Hematopoietic multipotent progenitor cell (in vitro differentiated cells): ENCODE measurements at places on chromosomes 5 and 9.
A peak's percentile ranks its signal among the peaks of the same experiment; 100 is the strongest.

- DNase-seq, result no peak
These were observed 73.4 kb upstream of the NR4A3 start for GRCh38 chr9:99748266-99748665.

DNA sequence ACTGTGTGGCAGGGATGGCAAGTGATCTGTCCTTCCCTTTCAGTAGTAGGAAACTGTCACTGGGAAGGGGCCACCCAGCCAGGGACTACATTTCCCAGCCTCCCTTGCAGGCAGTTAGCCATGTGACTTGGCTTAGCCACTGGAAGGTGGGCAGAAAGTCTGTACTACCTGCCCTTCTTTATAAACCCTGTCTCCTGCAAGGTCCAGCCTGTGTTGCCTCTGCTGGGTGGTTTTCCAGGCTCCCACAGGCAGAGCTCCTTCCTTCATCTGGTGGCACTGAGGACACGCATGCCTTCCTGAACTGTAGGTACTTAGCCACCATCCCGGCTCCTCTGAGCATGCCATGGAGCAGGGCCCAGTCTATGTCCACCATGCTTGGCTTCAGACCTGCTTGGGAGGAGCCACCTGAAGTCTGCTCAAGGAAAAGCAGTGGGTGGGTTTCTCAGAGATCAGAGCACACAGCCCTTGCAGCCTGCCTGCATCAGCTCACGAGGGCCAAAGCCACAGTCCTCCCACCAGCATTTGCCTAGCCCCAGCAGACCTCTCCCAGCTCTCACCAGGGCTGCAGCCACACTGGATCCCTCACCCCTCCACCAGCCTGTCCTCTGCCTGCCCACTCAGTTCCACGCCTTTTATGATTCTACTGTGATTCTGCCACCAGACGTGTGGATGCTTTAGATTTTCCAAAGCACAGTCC lies 16.7 kb upstream of the SLC25A51 start:
- peak; percentile 15 for DNase-seq

DNA sequence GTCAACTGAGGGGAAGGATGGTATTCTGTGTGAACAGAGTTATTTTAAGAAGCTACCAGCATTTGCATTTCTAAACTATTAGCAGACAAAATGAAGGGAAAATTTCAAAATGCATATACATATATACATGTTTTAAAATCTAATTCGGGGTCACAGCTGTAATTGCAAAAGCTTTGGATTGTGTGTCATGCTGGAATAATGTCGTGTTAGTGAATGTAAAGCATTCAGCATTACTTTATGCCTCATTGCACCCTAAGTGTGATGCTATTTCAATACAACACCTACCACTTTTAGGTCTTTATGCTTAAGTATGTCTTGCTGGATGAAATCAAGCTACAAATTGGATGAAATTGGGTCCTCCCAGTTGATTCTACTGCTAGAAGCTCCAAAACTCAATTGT lies 687.6 kb upstream of the MEF2C start:
- no peak for DNase-seq

DNA sequence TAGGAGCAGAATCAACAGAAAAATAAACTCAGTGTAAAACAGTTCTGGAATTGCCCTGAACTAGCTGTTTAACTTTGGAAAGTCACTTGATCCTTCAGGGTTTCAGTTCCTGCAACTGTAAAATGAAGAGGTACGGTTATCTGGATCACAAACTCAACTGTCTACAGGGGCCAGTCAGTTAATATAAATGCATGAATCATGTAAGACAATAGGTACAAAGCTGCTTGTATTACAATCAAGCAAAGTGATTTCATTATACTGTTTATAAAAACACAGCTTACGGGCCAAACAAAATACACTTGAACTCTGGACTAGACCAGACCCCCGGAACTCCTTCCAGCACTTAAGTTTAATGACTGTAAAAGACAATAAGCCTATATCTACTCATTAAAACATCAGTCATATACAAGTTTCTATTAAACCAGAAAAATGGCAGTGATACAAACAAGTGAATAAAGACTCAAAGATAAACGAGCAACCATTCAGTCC lies 73.0 kb downstream of the MRPS27 start:
- DNase-seq, result no peak

- no peak for DNase-seq
These were observed at the start of gene PCDHA10 for GRCh38 chr5:140855772-140856674. TSS of gene PCDHA10 (plus strand) at chr5:140855897. CDS start at chr5:140856049, 152 bp downstream.

- no peak for DNase-seq
These were observed 177.8 kb downstream of the RGS3 start for GRCh38 chr9:113641100-113641885.

GRCh38 chr5:8943301-8943700 lies 602.6 kb downstream of the SEMA5A start:
- DNase-seq, result no peak

DNA sequence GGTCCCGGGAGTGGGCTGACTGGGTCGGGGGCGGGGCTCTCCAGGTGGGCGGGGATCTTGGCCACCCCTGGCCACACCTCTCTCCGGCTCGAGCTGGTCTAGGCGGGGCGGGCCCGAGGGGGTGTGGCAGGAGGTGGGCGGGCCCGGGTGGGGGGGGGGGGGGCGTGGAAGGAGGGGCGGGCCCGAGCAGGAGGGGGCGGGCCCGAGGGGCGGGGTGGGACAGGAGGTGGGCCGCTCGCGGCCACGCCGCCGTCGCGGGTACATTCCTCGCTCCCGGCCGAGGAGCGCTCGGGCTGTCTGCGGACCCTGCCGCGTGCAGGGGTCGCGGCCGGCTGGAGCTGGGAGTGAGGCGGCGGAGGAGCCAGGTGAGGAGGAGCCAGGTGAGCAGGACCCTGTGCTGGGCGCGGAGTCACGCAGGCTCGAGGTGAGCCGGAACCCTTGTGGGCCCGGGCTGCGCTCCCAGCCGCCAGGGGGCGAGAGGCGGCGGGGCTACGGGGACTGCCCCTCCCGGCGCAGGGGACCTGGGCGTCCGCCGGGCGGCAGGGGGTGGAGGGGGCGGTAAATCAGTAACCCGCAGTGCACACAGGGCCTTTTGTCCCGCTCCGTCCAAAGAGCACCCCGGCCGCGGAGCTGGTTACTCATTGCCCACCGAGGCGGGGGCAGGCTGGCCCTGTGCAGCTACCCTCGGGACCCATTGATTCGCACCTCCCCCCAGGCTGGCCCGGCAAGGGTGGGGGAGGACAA lies at the start of gene FGFR4:
Gene FGFR4, plus strand, starts transcription at position 262 of the 744 bp plus-strand sequence. CDS start 2,688 bp downstream, outside the sequence.
- DNase-seq, result peak; percentile 69

- DNase-seq, result no peak
These were observed 14.6 kb downstream of the FOXD1 start for GRCh38 chr5:73433982-73434342.

DNA sequence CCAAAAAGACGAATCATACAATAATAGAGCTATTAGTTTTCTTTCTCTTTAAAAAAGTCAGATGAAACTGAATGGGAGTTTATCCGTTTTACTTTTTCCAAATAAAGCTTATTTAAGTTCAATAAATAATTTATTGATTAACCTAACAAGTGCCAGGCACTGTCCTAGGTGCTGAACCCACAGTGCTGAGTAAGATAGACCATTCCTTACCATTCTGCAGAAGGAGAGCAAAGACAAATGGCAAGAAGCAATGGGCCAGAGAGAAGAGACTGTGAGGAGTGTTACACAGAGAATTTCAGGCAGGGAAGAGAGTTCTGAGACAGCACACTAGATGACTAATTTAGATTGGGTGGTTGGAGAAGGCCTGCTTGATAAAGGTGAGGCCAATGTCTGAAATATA lies 127.2 kb downstream of the AUH start:
- DNase-seq, result no peak

GRCh38 chr5:172768098-172768572 lies 2.9 kb downstream of the DUSP1 start:
- no peak for DNase-seq

DNA sequence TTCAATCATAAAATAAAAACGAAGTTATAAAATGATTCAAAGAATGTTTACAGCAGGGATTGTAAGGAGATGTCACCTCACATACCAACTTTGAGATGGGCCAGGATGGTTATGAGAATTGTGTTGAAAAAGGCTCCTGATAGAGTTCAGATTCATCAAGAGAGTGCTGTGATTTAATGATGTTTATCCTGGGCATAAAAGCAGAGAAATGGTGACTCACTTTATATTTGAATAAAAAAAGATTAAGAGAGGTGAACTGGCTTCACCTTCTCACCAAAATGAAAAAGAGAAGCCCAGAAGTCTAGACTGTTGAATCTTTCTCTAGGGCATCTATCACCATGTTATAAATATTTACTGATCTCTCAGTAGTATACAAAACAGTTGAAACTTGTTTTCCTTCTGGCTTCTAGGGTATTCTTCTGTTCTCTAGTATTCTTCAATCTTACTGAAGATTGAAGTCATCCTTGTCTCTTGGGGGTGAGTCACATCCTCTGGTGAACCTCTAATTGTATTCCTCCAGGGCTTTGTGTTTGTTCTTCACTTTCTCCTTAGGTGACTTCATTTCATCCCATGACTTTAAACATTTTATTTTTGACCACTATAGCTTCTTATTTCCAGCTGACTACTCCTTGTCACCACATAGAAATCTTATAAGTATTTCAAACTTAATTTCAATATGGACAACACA lies 1237.3 kb upstream of the C9orf72 start:
- DNase-seq, result no peak

DNA sequence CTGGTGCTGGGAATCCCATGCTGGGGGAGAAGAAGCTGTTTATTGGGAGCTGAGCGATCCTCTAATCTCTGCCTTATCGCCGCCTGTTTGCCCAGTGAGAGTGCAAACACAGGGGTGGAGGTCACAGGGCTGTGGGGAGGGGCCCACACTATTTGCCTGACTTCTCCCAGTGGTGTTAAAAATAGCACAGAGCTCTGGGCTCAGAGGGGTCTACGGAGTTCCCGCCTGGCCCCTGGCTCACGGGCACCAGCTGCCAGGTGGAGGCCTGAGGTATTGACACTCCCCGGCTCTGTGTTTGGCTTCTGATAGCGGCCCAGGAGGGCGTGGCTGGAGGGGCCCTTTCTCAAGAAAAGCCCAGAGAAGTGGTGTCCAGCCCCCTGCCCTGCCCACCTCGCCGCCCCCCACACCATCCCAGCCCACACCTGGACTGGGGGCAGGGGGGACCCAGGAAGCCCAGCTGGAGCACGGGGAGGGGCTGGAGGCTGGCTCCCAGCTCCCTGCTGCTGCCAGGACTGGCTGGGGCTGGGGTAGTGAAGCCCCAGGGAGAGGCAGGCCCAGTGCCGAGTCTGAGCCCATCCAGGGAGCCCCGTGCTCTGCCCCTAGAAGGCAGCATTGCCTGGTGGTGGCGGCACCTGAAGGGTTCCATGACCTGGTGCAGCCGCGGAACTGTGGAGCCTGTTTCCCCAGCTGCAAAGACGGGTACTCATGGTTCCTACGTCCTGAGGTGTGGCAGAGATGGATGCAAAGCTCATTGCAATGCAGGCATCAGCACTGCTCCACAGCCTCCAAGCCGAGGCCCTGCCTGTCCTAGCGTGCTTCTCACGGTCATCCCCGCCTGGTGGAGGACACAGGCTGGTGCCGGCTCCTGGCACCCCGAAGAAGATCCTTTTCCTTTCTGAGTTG lies 35.7 kb upstream of the EGFL7 start:
- no peak for DNase-seq

DNA sequence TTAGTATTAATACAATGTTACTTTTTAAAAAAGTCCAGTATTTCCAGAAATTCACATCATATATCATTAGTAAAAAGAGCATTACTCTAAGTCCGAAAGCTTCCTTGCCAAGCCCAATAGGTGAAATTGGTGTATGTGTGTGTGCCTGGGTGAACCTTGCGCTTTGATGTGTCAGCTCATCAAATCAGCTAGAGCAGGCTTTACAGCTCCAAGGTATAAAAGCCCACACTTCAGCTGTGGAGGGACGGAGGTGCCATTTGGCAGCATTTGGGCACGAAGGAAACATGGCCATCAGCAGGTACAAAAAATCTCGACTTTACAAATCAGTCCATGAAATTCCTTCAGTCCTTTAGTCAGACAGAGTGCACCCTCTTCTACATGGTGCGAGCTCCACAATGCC lies 76.5 kb upstream of the IL7R start:
- DNase-seq, result no peak

DNA sequence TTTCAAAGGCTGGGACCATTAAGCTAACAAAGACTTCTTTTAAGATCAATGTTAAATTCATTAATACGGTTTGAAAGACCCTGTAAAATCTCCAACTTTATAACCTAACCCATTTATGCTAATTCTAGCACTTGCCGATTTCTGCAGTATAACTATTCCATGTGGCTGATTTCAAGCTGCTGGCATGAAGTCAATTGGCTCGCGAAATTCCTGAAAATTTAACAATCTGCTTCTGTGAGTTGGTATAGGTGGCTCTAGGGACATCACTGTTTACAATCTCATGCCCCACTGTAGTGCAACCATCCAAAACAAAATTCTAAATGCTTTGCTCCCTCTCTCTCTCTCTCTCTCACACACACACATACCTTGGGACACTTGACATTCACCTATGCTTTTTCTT lies 70.2 kb downstream of the LPAR1 start:
- DNase-seq, result no peak

DNA sequence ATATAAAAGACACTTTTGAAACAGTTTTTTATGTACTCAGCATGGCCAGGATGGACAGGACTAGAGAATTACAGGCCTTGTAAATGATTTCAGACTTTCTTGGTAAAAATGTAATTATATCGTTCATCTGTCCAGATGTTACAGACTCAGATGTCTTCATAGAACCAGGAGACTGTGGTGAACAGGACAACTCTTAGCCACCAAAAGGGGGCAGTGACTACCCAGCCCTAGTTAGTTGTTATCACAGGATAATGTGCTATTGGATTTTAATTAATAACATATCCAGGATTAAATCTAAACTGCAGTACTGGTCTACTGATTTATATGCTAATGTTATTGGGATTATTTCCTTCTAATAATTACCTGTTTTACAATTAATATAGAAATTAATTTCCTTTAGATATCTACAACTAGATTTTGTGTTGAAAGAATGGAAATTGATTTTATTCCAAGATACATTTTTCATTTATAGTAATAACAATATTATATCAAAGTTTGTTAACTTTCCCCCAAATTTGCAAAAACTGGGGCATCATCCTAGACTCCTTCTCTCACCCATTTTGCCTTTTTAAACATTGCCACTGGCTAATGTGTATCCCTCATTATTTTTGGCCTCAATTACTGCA lies 99.4 kb downstream of the MTREX start:
- DNase-seq, result no peak

DNA sequence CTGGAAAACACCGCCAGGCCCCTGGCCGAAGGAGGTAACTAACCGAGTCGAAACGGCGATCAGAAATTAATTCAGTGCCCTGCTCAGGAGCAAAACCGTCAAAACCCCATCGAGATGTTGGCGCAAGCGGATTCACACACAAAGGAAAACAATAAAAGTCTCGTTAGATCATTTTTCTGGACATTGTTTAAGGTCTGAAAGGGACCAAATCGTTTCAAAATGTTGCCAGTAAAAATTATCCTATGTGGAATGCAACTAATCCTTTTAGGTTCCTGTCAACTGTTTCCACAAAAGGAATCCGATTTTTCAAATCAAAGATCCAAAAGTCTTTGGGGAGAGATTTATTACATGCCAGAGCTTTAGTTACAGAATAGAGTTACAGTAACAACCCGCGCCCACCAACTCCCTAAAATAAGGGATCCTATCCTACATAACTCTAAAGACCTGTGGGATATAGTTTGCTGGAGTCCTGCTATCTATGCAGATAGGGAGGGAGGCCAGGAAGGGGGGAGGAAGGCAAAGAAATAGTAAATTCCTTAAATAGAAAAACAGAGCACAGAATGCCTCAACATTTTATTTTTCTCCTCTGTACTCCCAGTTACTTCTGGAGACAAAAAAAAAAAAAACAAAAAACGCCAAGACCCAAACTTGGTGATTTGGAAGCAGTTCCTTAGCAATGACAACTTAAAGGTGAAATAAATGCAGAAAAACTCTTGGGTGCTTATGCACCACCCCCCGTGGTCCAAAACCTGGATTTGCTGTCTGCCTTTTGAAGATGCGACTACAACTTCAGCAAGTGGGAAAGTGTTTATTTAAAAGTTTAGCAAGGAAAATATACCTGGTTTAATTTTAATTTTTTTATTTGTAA lies 10.6 kb downstream of the FOXD1 start:
- peak; percentile 27 for DNase-seq
